Stimulated activated CD4-positive, alpha-beta T cell treated with anti-CD3 and anti-CD28 coated beads, TNF-alpha, amount 100 ng/mL, for 24 hours (primary cell): ENCODE measurements at places on chromosomes 2 and 18.

DNA sequence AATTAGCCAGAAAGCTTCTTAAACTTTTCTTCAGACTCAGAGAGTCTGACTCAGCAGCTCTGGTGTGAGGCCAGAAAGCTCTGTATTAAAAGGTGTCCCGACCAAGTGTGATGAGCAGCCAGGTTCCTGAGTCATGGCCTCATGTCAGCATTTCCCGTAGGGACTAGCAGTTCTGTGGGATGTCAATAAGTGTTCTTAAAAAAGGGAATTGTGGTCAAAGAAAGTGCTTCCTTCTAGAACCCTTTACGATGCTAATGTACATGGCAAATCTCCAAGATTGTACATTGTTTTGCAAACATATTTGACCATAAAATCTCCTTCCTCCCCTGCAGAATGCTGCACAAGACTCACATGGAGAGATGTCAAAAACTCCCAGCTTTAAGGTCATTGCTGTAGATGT lies 80.1 kb downstream of the PLA2R1 start:
- DNase-seq, result no peak

DNA sequence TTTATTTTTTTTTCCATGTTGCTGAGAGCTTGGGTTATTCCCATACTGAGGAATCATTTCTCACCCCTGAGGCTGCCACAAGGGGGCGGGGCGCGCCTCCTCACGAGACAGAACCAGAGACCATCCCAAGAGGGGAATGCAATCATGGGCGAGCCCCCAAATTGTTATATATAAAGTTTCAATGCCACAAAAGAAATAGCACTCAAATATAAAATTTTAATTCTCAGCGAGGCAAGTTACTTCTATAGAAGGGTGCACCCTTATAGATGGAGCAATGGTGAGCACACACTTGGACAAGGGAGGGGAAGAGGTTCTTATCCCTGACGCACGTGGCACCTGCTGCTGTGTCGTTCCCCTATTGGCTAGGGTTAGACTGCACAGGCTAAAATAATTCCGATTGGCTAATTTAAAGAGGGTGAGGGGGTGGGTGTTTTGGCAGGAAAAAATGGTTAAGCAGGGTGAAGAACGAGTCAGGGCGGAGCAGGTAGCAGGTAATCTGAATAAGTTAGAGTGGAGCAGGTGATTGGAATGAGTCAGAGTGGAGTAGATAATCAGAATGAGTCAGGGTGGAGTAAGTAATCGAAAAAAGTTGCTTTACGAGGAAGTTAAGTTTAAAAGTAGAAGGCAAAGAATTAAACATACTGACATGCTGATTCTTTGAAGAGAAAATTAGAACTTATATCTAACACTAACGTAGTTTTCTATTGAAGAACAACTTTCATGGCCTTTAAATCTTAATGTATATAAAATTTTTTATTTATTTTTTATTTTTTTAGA lies 177.5 kb downstream of the MTCL1 start:
- DNase-seq, result no peak

GRCh38 chr2:231321021-231321420 lies 74.5 kb upstream of the B3GNT7 start:
- no peak for DNase-seq

DNA sequence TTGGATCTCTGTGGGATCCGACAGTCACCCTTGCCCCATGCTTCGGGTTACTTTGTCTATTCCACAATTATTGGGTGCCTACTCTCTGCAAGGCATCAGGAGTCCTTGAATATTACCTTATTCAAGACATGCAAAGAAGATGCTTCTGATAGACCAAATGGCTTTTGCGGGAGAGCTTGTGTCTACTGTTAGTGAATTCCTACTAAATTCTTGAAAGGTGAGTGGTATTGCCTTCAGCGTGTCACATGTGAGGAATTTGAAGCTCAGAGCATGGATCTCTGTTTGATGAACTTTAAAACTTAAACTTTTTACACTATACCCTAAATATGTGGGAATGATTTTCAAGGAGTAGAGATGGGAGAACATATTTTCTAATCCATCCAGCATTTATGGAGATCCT lies 184.4 kb downstream of the LTBP1 start:
- no peak for DNase-seq

DNA sequence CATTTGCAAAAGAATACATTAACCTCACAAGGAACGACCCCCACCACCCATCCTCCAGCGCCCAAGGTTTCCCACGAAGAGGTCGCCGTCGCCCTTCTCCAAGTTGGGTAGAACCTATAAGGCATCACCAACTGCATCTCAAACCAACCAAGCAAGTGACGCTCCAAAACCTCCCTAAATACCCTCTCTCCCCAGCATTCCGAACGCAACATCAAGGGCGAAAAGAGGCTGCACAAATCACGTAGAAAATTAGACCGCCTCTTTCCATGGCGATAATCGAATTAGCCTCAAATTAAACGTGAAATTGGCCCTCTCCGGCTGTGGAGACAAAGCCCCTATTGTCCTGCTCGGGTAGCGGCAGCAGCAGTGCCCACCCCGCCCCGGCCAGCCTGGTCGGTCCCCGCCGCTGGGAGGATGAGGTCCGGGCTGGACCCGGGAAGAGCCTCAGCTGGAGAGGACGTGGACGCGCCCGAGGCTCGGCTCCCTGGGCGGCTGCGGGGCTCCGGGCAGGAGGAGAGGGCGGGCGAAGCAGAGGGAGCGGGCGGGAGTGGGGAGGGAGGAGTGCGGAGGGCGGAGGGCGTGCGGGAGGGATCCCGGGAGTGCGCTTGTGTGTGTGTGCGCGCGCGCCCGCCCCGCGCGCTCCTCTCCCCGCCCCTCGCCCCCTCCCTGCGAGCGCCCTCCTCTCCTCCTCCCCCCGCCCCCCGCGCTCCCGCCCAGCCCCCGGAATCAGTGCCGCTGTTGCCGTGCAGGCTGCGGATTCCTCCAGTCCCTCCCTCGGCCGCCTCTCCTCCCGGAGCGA lies at the start of gene SPTBN1:
Gene SPTBN1, plus strand, starts transcription at position 765 of the 799 bp plus-strand sequence. CDS start 70,092 bp downstream, outside the sequence.
- DNase-seq, result peak; percentile 25

- no peak for DNase-seq
Measured at GRCh38 chr2:10783421-10783820, 29.2 kb downstream of the PDIA6 start.

- DNase-seq, result no peak
Measured at GRCh38 chr18:79438089-79438897, 42.6 kb downstream of the NFATC1 start.

DNA sequence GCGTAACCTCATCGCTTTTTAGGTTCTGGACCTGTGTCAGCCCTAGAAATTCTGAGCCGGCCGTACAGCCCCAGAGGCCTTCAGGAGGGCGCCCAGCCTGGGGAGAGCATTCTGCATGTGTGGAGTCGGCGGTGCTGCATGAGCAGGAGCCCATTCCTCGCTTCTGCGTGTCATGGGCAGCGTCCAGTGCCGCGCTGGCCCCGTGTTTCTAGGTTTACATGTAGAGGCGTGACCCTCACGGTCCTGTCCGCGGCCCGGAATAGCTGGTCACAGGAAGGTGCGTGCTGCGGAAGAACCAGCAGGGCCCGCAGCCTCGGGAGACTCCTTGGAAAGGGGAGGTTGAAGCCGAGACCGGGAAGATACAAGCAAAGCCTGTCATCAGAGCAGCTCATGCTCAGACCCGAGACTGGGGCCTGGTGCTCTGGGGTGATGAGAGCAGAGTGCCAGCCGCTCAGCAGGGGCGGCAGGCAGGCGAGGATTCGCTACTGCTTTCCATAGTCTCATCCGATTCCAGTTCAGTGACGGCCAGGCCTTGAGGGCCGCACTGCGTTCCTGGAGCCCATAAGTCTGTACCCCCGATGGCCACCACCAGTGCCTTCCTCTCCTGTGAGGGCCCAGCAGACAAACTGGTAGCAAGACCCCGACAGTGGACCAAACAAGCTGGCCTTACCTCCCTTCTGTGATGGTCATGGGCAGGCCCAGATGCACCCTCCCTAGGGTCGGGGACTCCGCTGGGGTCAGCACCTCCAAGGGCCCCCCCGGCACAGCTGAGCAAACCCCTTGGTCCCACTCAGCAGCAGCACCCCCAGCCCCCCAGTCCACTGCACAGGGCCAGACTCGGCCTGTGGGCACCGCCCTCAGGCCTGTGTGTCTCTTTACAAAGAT lies 15.6 kb upstream of the NFATC1 start:
- no peak for DNase-seq

DNA sequence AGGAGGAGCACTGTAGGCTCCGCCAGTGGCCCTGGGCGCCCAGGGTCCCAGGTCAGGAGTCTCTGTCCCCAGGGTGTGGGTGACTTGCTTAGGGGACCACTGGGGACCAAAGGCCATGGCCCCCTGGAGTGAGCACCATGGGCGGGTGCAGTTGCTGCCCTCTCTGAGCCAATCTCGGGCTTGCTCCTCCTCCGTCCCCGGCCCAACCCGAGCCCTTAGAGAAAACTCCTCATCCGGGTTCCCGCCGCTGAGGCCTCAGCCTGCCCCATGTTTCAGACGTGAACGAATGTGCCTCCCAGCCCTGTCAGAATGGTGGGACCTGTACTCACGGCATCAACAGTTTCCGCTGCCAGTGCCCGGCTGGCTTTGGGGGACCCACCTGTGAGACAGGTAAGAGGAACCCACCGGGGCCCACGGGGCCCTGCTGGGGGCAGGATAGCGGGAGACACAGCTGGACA lies 38.6 kb downstream of the SNED1 start:
- DNase-seq, result no peak

- no peak for DNase-seq
Measured at GRCh38 chr2:214730248-214730647, 79.2 kb downstream of the BARD1 start.

- no peak for DNase-seq
Measured at GRCh38 chr18:58979615-58980014, 114.9 kb downstream of the ZNF532 start.

- DNase-seq, result no peak
Measured at GRCh38 chr2:116737951-116738350, 1076.5 kb upstream of the DDX18 start.

- DNase-seq, result no peak
Measured at GRCh38 chr18:26456070-26456491, 92.3 kb downstream of the KCTD1 start.

DNA sequence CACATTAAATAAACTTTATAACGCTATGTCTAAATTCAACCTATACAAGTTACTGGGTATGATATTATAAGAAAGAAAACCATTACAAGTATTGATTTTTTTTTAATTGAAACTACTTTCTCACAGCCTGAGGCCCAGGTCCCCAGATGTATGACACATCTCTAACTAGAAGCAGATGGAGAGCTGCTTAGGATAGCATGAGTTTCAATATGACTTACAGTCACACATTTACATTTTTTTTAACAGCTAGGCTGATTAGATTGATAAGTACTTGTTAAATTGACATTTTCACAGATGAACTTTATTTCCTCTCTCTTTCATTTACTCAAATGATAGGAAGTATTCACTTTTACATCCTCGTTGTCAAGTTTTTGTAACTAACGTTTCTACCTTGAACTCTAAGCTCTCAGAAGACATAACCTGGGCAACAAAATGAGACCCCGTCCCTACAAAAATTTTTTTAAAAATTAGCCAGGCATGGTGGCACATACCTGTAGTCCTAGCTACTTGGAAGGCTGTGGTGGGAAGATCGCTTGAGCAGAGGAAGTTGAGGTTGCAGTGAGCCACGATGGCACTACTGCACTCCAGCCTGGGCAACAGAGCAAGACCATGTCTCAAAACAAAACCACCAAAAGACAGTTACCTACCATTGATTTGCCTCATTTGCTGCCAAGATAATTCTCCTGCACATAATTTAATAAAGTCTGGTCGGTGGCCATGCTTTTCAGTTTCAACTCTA lies 52.4 kb downstream of the STK39 start:
- peak; percentile 22 for DNase-seq

GRCh38 chr2:119393971-119394748 lies 27.4 kb downstream of the DBI start:
- no peak for DNase-seq

- DNase-seq, result no peak
Measured at GRCh38 chr2:215698566-215698965, 262.7 kb upstream of the FN1 start.

DNA sequence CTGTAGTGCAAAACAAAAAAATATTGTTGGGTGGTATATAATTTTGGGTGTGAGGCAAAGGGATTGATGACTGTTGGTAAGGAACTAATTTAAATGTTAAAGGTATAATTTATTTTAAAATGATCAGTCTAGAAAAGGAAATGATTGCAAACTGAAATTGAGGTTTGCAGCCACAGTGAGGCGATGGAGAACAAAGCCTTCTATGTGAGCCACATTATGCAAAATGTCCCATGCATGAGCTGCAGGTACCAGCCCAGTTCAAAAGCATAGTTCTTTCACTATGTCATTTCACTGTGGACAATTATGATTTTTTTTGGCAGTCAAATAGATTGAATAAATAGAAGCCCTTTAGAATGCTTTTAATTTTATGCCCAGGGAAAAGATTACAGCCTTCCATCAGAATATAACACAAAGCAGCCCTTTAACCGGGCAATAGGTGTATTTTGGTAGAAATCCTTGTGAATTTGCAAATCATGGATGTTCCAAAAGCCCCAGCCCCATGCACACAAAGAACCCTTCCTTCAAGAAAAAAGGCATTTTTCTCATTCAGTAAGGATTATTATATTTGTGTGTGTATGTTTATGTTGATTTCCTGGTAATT lies 1.7 kb downstream of the MAP2 start:
- no peak for DNase-seq

DNA sequence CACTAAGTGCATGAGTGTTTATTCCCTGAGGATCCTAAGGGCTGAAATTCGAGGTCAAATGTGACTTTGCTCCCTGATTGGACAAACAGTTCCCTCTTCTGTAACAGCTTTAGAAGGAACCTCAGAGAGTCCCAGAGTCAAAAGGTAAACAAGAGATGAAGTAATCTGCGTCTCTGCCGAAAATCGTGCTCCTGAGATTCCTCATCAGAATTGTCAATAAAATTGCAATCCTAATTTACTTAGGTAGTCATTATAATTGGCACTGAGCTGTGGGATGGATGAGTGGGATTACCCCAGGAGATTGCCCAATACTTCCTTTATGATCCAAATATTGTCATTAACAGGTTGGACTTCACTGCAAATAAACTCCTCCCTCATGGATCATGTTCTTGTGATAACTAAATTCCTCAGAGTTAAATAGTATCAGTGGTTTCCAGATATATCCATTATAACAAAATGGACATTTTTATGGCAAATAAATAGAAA lies 907 bp upstream of the SUCLG1 start:
- DNase-seq, result no peak

- no peak for DNase-seq
Measured at GRCh38 chr18:36199691-36200295, 12.5 kb downstream of the MOCOS start.

- no peak for DNase-seq
Measured at GRCh38 chr2:229237270-229237669, 33.8 kb downstream of the PID1 start.
